ENCODE measurements at places on chromosomes 4 and X.

DNA sequence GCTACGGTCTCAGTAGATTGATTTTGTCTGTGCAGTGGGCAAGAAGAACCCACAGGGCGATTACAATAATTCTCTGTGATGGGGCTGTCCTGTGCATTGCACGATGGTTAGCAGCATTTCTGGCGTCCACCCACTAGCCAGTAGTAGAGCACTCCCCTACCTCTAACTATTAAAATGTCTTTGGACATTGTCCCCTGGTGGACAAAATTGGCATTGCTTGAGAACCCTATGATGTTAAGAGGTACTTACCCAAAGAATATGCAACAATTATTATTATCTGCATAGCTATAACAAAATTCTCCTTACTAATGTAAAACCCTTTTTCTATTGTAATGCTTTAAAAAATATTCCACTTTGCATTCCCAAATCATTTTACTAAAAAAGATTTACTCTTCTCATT lies 109.5 kb upstream of the VCX3A start:
- DNase-seq, result no peak

GRCh38 chr4:134018846-134019245 lies 182.7 kb downstream of the PABPC4L start:
- no peak for DNase-seq

DNA sequence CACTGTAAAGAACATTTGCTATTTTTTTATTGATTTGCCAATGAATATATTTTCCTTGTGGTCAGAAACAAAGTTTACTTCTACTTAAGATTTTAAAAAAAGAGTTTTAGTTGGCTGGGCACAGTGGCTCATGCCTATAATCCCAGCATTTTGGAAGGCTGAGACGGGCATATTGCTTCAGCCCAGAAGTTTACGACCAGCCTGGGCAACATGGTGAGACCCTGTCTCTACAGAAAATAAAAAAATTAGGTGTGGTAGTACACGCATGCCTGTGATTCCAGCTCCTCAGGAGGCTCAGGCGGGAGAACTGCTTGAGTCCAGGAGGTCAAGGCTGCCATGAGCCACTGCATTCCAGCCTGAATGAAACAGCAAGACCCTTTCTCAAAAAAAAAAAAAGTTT lies 36.8 kb downstream of the LRP2BP start:
- DNase-seq, result no peak

DNA sequence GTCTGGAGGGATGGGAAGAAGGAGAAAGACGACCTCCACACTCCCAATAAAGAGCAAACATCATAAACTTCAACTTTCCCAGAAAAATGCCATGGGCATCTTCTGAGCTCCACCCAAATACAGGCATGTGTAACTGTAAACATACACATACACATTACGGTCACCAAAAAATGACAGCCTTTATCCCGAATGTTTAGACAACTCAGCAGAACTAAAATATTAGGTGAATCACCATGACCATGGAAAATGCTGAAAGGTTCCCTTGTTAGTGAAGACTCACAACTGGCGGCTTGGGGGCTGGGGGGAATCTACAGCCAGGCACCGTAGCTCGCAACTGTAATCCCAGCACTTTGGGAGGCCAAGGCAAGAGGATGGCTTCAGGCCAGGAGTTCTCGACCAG lies 33.0 kb downstream of the PRKX start:
- DNase-seq, result no peak

DNA sequence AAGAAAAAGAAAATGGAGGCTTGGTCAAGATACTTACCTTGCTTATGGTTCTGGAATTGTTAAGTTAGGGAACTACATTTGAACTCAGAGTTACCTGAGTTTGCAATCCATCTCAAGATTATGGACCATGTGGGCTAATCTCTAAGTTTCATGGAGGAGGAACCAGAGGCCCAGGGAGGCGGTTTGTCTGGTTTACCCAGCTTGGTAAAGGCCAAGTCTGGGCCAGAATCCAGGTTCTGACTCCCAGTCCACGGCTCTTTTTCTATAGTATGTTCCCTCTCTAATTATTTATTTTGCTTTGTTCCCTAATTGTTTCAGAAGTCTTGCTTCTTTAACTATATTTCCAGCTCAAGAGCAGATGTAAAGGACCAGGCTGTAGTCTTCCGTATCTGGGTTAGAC lies 168.1 kb downstream of the FRAS1 start:
- no peak for DNase-seq
